ENCODE measurements at places on chromosomes 1 and 21. TPM values are rescaled to one million over a fixed set of nuclear protein-coding genes. Genes with fewer than 3 reads are reported as not detected.
A peak's percentile ranks its signal among the peaks of the same experiment; 100 is the strongest.

The SHC1 gene
- total RNA-seq: 46.0 TPM

DNA sequence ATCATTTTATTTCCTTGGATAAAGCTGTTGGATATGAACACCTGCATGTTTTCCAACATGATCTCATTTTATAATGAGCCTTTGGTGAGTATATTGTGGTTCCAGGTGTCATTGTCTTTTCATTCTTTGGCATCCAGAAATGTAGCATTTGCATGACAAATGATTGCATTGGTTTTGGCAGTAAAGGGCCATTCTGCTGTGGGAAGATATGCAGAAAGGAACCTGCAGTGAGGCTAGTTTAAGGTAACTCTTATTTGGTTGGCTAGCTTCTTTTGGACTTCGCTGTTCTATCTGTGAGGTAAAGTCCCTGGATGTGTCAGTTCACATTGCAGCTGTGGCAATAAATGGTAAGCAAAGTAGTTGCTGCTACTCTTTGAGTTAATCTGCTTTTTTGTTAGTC lies 343.0 kb downstream of the AMY1C start:
- no peaks in the 10 kb centered on the region for H3K36me3 ChIP-seq
- H3K27me3 ChIP-seq: no peaks in the 10 kb centered on the region
- H3K4me1 ChIP-seq: no peaks in the 10 kb centered on the region
- DNase-seq: no peak

DNA sequence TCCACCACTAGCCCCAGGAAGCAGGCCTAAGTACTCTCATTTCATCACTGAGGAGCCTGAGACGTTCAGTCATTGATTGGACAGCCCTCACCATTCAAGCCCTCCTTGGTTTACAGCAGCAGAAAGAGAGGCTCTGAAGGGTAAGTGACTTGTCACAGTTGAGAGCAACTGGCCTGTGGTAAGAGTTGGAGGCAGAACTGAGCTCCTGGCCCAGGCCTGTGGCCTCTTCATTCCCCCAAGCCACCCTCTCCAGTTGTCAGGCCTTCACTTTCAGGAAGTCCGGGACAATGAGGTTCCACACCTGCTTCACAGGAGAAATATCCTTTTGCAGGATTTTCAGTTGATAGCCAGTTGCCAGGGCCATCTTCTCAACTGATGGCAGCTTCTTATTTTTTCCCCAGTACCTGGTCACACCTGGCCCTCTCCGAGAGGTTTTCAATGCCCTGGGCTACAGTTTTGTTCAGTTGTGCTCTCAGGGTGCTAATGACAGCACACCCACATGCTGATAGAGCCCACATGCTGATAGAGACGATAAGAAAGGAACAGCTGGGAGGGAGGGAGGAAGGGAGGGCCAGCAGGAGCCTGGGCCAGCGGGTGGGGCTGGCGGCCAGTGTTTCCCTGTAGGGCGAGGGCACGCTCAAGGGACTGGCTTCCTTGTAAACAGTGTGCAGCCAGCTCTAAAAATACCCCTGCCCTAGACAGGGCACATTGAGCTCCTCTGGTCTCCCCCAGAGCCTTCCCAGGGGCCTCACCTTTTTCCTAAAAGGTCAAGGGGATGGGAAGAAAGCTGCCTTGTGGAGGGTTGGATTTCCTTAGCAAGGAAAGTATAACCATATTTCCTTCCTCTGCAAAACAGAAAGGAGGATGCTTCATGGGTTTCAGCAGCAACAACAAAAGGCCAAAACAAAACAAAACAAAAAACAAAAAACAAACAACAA lies 112.7 kb upstream of the JUN start:
- peak; percentile 82 for DNase-seq
- no peaks in the 10 kb centered on the region for H3K36me3 ChIP-seq
- peaks cover 83% of the 10 kb centered on the region for H3K4me1 ChIP-seq
- H3K27ac ChIP-seq: peak overlapping the region; percentile 61
- no peaks in the 10 kb centered on the region for H3K27me3 ChIP-seq

The SASS6 gene
- total RNA-seq: 1.6 TPM

The KCNN3 gene
- 1.6 TPM for total RNA-seq

- peaks cover 10% of the 10 kb centered on the region for H3K4me1 ChIP-seq
- H3K27ac ChIP-seq: no peak overlapping the region
- no peaks in the 10 kb centered on the region for H3K27me3 ChIP-seq
Observed at GRCh38 chr1:186089940-186090339, 285.1 kb downstream of the TPR start.

GRCh38 chr21:34221331-34222030 lies 142.3 kb upstream of the KCNE2 start:
- no peaks in the 10 kb centered on the region for H3K27me3 ChIP-seq
- peaks cover 3% of the 10 kb centered on the region for H3K4me1 ChIP-seq
- DNase-seq: no peak

DNA sequence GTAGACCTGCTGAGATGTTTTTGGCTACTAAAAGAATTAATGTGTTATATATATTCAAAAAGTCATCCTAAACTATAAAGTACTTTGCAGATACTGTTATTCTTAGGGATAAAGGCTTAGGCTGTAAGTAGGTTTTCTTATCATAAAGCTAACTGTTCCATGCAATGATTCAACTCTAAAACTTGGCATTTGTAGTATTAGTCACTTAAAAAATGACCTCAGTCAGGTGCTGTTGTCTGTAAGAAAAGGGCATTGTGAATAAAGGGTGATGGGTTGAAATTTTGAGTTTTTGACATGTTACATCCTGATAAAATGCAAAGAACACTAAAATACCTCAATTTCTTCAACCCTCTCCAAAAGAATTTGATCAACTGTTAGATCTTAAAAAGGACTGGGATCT lies 32.9 kb downstream of the ADCY10 start:
- H3K27me3 ChIP-seq: no peaks in the 10 kb centered on the region
- H3K4me3 ChIP-seq: no peak overlapping the region
- no peak overlapping the region for H3K27ac ChIP-seq
- H3K4me1 ChIP-seq: no peaks in the 10 kb centered on the region
- no peaks in the 10 kb centered on the region for H3K36me3 ChIP-seq

The TNFSF4 gene
- total RNA-seq: 0.79 TPM

All from heart left ventricle (tissue), 16 donors.